Activated T-helper 1 cell treated with anti-CD3 and anti-CD28 coated beads, Interleukin-2, amount 50 U/mL, for 16 hours (primary cell): ENCODE measurements at places on chromosomes 2 and 18.

GRCh38 chr2:71243634-71244301, 16.9 kb upstream of the PAIP2B start:
- no peak for DNase-seq

GRCh38 chr2:199911877-199912161, 726 bp downstream of the C2orf69 start:
- DNase-seq = no peak

DNA sequence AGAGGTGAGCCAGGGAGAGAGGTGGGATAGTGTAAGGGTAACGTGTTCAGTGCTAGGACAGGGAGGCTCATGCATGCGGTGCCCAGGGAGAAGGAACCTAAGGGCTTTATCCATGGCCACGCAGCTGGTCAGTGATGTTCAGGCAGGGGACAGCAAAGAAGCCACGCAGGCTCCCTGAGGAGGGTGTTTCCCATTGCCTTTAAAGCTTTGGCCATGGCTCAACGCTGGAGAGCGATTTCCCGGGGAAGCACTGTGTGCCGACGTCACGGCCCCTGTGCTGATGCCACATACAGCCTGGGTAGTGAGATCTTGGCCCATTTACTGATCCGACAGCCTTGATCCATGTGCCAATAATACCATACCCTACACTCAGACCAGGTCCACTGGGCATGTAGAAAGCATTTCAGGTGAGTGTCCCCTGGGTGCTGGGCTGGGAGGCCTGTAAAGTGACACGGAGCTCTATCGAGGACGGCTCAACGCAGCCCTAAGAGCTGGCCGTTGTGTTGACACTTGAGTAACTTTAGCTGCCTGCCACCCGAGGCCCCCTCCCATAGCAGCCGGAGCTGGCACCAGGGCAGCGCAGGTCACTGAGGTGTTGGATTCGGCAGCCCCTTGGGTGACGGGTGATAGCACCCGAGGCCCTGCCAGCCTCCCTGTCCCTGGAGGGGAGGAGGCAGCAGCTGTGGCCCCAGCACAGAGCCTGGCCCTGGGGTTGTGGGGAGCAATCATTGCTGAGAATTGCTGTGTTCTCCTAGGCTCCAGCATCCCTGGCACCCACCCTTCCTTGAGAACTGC, 41.4 kb downstream of the PDIA6 start:
- no peak for DNase-seq

DNA sequence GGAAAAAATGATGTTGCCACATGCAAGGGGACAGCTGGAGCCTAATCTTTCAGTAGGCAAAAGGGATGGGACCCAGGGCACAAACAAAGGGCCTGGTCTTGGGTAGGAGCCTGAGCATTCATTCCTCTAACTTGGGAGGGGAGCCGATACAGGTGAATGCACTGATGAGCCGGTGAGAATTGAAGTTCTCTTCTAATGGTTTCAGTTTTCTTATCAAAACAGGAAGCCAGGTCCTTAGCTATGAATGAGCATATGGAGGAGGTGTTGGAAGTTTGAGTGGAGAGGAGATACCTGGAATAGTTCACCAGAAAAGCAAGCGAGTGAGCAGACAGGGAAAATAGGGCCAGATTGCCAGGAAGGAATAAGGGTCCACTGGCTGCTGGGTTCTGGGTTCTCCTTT, 10.1 kb downstream of the DPP4 start:
- no peak for DNase-seq

GRCh38 chr2:68936427-68936826, 16.3 kb downstream of the GKN2 start:
- no peak for DNase-seq

DNA sequence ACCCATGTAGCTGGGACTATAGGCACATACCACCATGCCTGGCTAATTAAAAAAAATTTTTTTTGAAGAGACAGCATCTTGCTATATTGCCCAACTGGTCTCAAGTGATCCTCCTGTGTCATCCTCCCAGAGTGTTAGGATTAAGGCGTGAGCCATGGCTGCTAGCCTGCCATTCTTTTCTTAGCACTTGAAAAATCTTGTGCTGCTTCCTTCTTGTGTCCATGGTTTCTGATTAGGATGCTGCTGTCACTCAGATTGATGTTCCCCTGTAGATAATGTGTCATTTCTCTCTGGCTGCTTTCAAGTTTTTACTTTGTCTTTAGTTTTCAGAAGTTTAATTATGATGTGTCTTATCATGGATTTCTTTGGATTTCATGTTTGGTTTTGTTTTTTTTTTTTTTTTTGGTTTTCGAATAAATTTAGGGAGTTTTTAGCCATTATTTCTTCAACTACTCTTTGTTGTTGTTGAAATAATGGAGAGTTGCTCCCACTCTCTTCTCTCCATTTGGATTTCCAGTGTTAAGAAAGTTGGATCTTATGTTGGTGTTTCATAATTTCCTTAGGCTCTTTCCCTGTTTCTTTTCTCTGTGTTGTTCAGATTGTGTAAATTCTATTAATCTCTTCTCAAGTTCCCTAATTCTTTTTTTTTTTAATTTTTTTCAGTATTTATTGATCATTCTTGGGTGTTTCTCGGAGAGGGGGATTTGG, 2.5 kb downstream of the ATP9B start:
- DNase-seq = no peak

GRCh38 chr2:9191041-9191481, 15.6 kb upstream of the ASAP2 start:
- no peak for DNase-seq

- no peak for DNase-seq
Measured at GRCh38 chr2:195413944-195414343, 243.1 kb upstream of the SLC39A10 start.

GRCh38 chr2:45622336-45623075, 11.4 kb upstream of the SRBD1 start:
- DNase-seq = no peak

GRCh38 chr2:235627682-235628081, 133.8 kb downstream of the AGAP1 start:
- DNase-seq = no peak
